Activated naive CD8-positive, alpha-beta T cell treated with anti-CD3 and anti-CD28 coated beads for 36 hours (primary cell): ENCODE measurements at places on chromosomes 11 and 22.

DNA sequence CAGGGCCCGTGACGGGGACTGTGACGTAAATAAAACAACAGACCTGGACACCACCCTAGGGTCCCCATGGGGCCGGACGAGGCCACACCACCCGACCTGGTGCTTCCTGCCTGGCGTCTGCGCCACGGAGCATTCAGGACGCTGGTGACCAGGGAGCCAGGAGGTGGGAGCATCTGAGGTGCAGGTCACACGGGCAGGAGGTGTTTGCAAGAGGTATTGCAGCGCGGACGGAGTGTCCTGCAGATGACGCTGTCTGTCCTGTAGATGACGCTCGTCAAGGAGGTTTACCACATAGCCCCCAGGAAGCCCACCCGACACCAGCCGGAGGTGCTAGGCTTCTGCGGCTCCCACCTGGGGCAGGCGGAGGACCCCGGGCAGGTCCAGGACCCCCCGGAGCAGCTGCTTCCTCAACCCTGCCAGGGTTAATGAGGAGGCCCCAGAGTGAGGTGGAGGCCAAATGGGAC, 986 bp upstream of the MUC5B start:
- no peak for DNase-seq

DNA sequence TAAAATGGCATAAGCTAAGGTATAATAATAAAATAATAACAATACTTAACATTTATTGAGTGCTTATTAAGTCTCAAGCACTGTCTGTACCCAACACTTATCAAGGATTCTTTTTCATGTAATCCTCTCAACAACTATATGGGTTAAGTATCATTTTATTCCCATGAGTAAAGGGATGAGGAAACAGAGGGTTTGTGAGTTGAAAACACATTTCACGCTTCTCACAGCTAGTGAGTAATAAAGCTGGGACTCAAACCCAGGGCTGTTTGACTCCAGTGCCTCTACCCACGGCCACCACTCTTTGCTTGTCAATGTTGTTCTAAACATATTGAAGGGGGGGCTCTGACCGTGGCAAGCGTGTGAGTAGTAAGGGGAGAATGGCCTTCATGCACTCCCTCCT, 8.7 kb downstream of the CD3E start:
- no peak for DNase-seq

DNA sequence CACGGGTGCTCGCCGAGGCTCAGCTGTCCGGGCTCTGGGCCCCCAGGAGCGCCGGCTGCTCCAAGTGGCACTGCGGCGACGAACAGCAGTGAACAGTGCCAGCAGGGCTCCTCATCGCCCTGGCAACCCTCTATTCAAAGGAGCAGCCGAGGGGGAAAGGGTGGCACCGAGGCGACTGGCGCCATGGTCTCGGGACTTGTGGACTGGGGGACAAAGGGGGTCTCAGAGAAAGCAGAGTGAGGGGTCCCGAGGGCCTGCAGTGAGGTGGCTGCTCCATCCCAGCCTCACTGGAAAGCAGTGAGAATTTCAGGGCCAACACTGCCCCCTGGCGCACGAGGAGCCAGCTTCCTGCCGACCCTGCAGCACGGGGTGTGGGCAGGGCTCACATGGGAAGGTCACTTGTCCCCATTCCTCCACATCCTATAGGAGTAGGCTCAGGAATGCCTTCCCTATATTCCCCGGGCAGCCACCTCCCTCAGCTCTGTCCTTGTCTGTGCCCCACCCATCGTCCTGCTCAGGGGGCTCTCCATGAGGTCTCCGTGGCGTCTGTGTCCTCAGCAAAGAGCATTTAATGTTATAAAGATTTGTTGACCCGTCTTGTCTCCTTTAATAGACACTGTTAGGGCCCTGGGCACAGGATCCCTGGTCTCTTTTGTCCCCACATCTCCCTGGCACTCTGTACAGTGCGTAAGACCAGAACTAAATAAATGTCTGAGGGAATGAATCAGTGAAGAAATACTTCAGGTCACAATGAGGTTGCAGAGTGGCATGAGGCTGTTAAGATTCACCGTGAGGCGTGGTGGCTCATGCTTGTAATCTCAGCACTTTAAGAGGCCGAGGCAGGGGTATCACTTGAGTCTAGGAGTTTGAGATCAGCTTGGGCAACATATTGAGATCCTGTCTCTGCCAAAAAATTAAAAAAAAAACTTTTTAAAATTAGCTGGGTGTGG, 26.4 kb downstream of the LRFN4 start:
- peak; percentile 66 for DNase-seq

DNA sequence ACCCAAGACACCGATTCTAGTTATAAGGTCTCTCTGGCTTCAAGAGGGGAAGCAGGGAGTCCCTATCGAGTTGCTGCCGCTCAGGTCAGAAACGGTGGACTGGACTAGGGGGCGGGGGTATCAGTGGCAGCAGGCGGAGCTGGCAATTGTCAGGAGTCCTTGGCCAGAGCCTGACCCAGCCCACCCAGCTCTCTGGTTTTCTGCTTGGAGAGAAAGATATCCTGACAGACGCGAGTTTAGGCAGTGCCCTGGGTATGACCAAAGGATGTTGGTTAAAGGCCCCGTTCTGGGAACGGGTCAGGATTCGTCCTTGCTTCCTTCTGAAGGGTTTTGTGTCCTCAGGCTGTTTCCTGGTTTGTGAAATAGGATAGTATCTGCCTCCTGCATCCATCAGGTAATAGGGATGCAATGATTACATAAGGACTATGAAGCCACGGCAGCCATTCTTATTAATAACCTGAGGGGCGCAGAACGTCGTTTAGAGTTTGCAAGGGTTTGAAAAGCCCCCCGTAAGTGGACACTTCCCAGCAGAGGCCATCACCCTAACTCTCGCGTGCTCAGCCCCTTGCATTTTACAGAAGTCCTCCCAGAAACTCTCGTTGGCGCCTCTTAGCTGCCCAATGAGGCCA, 700 bp upstream of the DEPDC5 start:
- DNase-seq: peak; percentile 2

GRCh38 chr11:12973528-12974181, 35.5 kb upstream of the RASSF10 start:
- no peak for DNase-seq

- no peak for DNase-seq
These were observed 154.7 kb upstream of the GUCY1A2 start for GRCh38 chr11:107172996-107173395.
